NCI-H1417 treated with DMSO at 0.1 percent for 48 hours (cell line): ENCODE measurements at places on chromosomes 3 and 15.

DNA sequence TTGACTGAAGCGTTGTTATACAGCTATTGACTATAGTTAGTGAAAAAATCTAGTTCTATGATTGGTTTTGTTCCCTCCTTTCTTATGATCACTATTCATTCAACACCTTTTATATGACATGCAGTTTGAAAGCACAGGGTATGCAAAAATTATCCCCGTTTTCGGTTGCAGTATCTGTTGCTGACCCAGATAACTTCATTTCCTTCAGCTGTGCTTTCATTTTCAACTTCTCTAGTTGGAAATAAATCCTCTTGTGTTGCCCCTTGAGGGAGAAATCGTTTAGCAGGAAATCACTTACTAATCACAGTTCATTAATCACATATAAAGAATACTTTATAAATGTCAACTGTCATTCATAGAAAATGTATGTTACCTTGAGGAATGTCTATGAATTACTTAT, 55.1 kb downstream of the MBNL1 start:
- no peak for DNase-seq

DNA sequence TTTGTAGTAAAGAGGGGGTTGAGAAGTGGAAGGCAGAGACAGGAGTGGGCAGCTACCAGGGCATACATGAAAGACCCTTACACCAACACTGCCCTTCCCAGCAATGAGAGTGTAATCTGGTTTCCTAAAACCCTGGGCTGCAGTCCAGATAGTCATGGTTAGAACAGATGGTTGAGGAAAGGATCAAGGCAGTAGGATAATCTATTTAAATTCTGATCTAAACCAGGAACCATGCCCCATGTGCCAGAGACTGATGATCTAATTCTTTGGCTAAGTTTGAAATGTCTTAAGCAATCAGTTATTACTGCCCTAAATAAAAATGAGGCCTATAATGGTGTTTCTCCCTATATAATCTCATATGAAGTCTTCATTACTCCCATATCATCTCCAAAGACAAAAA, 59.6 kb downstream of the PRTG start:
- DNase-seq = no peak

DNA sequence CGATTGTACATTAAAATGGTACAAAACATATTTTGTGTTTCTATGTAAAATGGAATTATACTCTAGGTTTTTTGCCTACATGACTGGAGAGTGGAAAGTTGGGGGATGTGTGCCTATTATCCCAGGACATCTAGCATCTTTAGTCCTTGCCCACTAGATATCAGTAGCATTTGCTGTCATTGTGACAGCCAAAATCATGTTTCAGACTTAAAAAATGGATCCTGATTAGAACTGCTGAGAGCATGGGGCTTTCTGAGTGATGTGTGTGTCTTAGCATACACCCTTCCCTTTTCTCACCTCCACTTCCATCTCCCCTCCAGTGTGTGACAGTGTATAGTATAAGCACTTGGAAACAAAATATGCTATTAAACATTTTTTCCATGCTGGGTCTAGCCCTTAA, 13.3 kb downstream of the ARMC8 start:
- no peak for DNase-seq

DNA sequence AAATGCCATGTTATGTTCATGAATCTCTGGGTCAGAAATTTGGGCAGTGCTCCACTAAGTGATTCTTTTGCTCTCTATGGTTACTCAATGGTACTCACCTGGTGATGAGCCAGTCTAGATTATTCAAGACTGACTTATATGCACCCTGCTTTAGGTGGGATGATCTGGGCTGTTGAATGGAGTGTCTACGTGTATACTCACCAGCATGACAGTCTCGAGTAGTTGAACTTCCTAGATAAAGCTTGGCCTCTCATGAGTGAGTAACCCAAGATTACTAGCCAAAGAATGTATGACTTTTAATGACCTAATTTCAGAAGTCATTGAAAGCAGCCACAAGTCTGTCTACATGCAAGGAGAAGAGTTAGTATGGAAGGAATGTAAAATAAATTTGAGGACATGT, 77.5 kb upstream of the CADM2 start:
- no peak for DNase-seq

- DNase-seq = peak; percentile 51
These were observed 245.6 kb downstream of the CLSTN2 start for GRCh38 chr3:140180603-140181002.

DNA sequence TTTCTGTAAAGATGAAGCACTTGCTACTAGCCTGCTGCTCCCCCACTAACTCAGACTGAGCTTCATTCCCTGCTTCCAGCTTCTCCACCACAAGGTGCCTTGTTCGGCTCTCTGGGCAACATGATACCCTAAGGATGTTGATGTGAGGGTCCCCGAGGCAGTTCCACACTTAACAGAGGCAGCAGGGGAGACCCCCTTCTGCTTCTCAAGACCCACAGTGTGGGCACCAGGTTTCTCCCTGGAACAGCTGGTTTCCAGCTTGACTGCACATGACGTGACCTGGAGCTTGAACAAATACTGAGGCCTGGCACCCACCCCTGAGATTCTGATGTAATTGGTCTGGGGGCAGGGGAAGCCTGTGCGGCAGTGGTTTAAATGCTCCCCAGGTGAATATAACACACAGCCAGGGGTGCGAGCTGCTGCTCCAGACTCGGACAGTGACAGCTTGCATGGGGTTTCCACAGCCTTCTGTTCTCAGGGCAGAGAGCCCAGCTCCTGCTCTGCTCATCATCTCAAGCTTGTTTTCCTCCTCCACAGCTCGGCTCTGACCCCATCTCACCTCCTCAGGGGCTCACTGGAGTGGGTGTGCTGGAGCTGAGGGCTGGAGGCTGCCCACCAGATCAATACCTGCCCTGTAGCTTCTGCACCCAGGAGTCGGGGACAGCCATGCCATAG, 95.0 kb upstream of the HACD2 start:
- DNase-seq = no peak

GRCh38 chr3:112627419-112627818, 13.5 kb downstream of the CCDC80 start:
- DNase-seq = no peak

DNA sequence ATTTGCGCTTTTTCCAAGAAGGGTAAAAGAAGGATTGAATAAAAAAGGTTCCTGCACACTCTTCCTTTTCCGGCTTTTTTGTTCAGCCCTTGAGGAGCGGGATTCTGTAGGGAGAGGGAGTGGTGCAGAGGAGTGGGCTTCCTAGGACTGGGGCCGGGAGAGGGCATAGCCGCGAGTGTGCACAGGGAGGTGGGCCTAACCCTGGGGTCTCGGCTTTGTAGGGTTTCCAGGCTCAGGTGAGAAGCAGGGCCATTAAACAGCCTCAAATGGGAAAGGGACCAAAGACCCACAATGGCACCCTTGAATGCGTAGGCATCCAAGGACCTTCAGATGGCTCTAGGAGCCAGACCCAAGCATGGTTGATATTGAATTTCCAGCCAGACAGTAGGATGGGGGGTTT, 35.4 kb upstream of the RAB6B start:
- no peak for DNase-seq

DNA sequence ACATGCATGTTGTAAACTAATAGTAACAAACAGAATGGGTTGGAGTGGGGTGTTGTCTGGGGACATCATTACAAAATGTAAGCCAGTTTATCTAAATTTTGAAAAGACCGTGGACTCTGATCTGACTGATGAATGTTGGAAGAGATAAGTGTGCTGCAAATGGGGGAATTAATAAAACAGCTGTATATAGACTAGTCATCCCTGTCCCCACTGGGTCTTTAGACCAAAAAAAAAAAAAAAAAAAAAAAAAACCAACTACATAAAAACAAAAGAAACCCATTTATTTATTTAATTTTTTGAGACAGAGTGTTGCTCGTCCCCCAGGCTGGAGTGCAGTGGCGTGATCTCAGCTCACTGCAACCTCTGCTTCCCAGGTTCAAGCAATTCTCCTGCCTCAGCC, 20.0 kb downstream of the ARIH2 start:
- DNase-seq = no peak

GRCh38 chr15:31374489-31374888, 47.9 kb downstream of the KLF13 start:
- no peak for DNase-seq

DNA sequence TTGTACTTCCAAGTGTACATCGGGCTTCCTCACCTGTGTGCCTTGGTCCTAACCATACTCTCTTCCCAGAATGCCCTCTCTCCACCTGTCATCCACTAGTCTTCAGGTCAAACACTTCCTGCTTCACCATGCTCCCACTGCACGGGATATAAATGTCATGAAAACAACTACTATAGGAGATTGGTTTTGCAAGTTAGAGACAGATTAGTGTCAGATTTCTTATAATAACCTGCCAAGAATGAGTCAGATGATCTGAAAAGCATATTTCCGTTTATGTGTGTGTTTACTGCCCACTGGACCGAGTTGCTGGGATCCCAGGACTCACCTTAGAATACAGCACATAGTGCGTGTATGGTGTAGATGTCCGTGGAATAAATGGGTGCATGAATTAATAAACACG, 21.4 kb downstream of the PLA1A start:
- DNase-seq = no peak

- DNase-seq = no peak
These were observed 15.6 kb downstream of the FRMD4B start for GRCh38 chr3:69370156-69370883.

DNA sequence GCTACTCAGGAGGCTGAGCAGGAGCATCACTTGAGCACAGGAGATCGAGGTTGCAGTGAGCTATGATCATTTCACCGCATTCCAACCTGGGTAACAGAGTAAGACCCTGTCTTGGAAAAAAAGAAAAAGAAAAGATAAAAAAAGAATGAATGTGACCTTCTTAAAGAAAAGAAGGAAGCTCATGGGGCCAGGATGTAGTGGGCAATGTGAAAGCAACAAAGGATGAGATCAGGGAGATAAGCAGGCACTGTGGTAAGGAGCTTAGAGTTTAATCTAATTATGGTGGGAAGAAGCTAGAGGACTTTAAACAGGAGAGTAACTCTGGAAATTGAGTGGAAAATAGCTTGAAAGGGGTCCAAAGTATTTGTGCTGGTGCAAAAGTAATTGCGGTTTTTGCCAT, 231.6 kb upstream of the UBE2E2 start:
- DNase-seq = no peak

- no peak for DNase-seq
These were observed 235.4 kb downstream of the XXYLT1 start for GRCh38 chr3:195035345-195036202.

- DNase-seq = no peak
These were observed 46.4 kb downstream of the MORC1 start for GRCh38 chr3:109071350-109072142.

GRCh38 chr3:32303977-32304881, 65.7 kb downstream of the CMTM8 start:
- peak; percentile 57 for DNase-seq

GRCh38 chr15:48778331-48778730, 32.5 kb downstream of the CEP152 start:
- DNase-seq = no peak

DNA sequence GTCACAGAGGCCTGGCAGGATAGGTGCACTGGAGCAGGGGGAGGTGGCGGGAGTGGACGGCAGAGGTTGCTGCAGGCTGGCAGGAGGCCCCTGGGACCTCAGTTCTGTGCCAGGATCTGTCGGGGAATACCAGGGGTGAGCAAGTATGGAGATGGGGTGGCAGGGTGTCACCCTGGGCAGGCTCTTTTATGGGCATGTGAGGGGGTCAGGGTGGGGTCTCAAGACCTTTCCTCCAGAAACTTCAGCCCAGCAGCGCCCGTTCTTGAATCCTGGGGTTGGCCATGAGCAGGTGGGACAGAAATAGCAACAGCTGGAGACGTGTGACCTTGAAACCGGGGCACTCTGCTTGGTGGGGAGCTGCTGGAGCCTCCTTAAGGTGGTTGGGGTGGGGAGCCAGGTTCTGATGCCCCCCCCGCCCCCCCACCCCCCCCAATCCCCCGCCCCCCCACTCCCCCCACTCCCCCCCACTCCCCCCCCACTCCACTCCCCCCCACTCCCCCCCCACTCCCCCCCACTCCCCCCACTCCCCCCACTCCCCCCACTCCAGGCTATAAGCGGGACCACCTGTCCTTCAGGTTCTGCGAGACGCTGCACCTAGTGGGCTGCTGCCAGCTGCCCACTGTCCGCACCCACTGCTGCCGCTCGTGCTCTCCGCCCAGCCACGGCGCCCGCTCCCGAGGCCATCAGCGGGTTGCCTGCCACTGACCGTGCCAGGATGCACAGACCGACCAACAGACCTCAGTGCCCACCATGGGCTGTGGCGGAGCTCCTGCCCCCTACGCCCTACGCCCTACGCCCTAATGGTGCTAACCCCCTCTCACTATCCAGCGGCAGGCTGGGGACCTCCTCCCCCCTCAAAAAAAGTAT, 84.9 kb downstream of the TBC1D2B start:
- DNase-seq = no peak

DNA sequence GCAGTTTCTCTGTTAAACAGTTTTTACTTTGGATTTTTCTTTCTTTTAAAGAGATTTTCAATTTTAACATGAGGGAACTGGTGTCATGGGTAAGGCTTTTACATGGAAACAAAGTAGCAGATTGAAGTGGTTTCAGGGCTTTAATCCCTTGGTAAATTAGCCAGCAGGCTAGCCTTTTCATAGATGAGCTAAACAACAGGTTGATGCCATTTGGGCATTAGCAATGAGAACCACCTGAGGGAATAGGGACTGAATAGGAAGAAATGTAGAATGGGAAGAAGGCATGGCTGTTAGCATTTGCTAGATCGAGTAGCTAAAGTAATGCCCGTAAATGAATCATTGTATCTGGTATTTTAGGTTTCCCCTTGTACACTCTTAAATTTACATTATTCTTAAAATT, 165.5 kb upstream of the MLF1 start:
- no peak for DNase-seq

DNA sequence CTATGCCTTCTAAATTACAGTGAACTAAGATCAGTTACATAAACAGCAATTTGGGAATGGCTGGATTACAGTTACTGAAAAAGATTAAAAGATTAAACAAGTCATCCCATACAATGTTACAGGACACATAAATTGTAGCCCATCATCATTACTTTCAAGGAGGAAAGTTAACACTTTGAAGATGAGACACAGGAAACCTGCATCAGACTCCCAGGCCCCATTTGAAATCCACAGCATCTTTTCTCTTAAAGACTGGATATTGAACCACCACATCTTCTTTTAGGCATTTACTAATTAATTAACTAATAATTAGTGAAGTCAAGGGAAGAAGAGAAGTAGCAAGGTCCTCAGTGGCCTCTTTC, 170.2 kb downstream of the PLCL2 start:
- DNase-seq = no peak

DNA sequence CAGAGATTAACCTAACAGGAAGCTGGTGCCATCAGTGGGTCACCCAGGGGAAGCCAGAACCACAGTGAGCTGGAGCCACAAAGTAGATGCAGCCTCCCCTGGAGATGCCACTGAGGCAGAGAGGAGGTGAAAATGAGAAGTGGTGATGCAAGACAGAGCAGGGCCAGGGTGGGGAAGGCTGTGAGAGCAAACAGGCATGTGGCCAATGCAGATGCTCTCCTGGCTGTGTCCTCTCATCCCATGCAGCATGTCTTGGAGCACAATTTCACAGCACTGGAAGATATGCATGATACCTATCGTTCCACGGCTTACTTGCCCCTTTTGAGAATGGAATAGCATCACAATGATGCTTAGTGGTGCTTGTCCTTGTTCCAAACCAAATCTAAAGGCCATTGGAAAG, 126.3 kb downstream of the ABHD5 start:
- DNase-seq = no peak
